ENCODE measurements at places on chromosomes 2 and 18. TPM values are rescaled to one million over a fixed set of nuclear protein-coding genes. Genes with fewer than 3 reads are reported as not detected.

The KCTD18 gene
- 21.5 TPM for total RNA-seq

GRCh38 chr2:172655838-172656573, 79.6 kb upstream of the RAPGEF4 start:
- no peaks in the 10 kb centered on the region for H3K36me3 ChIP-seq
- H3K4me1 ChIP-seq = no peaks in the 10 kb centered on the region
- DNase-seq = no peak
- no peaks in the 10 kb centered on the region for H3K27me3 ChIP-seq

The CABYR gene
- total RNA-seq = 3.6 TPM

DNA sequence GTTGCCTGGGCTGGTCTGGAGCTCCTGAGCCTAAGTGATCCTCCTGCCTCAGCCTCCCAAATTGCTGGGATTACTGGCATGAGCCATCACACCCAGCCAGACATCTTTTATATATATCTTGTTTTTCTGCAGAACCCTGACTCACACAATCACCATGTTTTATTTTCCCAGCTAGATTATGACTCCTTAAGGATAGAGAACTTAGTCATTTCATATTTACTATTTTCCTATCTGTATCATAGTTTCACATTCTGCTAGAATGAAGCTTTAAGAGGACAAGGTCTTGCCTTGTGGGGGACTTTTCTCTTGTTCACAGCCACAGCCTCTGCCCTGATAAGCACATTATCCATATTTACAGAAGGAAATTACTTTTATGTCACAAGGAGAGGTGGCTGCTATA, 73.9 kb downstream of the LBH start:
- no peak for DNase-seq
- H3K27me3 ChIP-seq = no peaks in the 10 kb centered on the region
- peaks cover 2% of the 10 kb centered on the region for H3K36me3 ChIP-seq
- no peak overlapping the region for H3K4me3 ChIP-seq
- H3K4me1 ChIP-seq = peaks cover 10% of the 10 kb centered on the region

DNA sequence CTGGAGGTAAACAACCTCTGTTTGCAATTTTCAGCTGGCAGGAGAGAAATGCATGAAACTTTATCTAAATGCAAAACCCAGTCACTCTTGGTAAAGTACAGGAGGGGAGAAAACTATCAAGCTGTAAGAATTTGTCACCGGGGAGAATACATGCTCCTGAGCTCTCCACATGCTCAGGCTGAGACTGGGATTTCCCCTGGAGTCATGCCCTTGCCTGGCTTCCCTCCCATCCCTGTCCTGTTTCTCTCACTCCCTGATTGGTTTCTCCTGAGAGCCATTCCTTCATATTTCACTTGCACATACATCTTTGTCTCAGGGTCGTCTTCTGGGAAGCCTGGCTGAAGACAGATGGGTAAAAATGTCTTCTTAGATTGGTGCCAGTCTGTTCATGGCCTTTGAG, 52.9 kb upstream of the SPATS2L start:
- H3K4me3 ChIP-seq = no peak overlapping the region
- H3K4me1 ChIP-seq = no peaks in the 10 kb centered on the region
- DNase-seq = no peak
- H3K27ac ChIP-seq = no peak overlapping the region
- no peaks in the 10 kb centered on the region for H3K36me3 ChIP-seq
- H3K27me3 ChIP-seq = peaks cover 11% of the 10 kb centered on the region

DNA sequence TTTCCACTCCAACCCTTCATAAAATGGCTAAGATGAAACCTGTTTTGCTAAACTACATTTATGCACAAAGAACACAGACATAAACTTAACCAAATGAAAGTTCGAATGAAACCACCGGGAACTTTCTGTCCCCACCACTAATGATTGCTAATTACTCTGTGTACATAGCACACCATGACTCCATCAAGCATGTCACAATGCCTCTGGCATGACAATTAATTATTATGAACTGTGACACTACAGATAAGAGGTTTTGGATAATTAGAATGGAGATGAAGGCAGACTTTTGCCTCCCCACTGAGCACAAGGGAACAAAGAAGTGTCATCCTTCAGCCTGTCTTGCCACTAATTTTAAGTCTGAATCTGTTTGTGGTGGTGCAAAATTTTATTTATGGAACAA, 1.5 kb downstream of the DAPL1 start:
- no peak overlapping the region for H3K27ac ChIP-seq
- peaks cover 17% of the 10 kb centered on the region for H3K27me3 ChIP-seq
- no peak for DNase-seq
- H3K4me1 ChIP-seq = no peaks in the 10 kb centered on the region

GRCh38 chr18:61108706-61109105, 224.5 kb upstream of the CDH20 start:
- no peak for DNase-seq
- H3K4me3 ChIP-seq = no peak overlapping the region
- H3K36me3 ChIP-seq = no peaks in the 10 kb centered on the region
- no peaks in the 10 kb centered on the region for H3K4me1 ChIP-seq

DNA sequence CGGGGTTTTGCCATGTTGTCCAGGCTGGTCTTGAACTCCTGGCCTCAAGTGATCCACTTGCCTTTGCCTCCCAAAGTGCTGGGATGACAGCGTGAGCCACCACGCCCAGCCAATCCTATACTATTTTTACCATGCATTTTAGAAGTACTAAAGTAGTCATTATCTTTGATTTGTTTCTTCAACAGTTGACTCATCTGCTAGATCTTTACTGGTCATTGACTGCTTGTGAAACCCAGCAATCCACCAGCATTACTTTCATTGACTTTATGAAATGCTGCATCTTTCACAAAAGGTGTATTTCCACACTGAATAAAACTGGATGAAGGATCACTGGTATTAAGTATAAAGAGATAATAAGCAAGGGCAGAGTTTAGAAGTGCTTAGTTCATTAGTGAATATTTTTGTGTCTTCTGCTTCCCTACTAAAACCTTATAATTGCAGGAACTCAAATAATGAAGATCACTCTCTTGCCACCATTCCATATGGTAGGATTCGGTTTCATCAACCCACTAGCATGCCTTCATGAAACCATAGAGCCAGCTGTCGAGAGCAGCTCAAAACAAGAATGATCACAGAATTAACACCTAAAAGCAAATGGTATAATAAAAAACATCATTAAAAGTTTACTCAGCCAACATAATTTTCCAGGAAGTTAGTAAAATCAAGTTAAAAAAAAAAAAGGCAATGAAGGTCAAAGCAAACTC, 33.1 kb downstream of the IRS1 start:
- H3K27ac ChIP-seq = no peak overlapping the region
- peaks cover 5% of the 10 kb centered on the region for H3K4me1 ChIP-seq
- no peak for DNase-seq
- peaks cover 13% of the 10 kb centered on the region for H3K36me3 ChIP-seq
- H3K4me3 ChIP-seq = no peak overlapping the region
- no peaks in the 10 kb centered on the region for H3K27me3 ChIP-seq

DNA sequence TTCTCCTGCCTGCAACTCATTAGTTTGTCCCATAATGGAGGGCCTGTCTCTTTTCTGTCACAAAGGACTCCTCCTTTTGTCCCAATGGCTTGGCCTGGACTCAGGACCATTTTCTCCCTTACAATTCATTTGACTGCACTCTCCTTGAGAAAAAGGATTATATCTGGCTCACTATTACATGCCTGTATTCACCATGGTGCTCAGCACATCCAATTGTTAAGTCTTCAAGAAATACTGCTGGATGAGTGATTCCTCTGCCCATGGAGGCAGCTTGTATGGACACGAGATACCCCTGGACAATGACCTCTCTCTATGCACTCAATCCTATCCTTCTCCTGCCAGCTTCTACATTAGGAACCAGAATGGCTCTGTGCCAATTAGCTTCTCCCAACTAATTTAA, 47.0 kb downstream of the CHST9 start:
- H3K4me3 ChIP-seq = no peak overlapping the region
- DNase-seq = no peak
- no peaks in the 10 kb centered on the region for H3K36me3 ChIP-seq
- no peaks in the 10 kb centered on the region for H3K27me3 ChIP-seq
- H3K27ac ChIP-seq = no peak overlapping the region
- H3K4me1 ChIP-seq = no peaks in the 10 kb centered on the region

GRCh38 chr18:9343577-9343976, 9.0 kb downstream of the TWSG1 start:
- H3K4me3 ChIP-seq = no peak overlapping the region
- no peak overlapping the region for H3K27ac ChIP-seq
- no peak for DNase-seq
- H3K4me1 ChIP-seq = peaks cover 10% of the 10 kb centered on the region
- H3K36me3 ChIP-seq = peaks cover 38% of the 10 kb centered on the region
- no peaks in the 10 kb centered on the region for H3K27me3 ChIP-seq

- no peaks in the 10 kb centered on the region for H3K36me3 ChIP-seq
- peaks cover 28% of the 10 kb centered on the region for H3K27me3 ChIP-seq
- peaks cover 5% of the 10 kb centered on the region for H3K4me1 ChIP-seq
- no peak for DNase-seq
- no peak overlapping the region for H3K4me3 ChIP-seq
- H3K27ac ChIP-seq = peak overlapping the region; percentile 9
These were observed 101.0 kb downstream of the VIT start for GRCh38 chr2:36797324-36798070.

The SERPINB7 gene
- not detected for total RNA-seq

The ERBB4 gene
- not detected for total RNA-seq

The ZNF892 gene
- total RNA-seq = 4.4 TPM

DNA sequence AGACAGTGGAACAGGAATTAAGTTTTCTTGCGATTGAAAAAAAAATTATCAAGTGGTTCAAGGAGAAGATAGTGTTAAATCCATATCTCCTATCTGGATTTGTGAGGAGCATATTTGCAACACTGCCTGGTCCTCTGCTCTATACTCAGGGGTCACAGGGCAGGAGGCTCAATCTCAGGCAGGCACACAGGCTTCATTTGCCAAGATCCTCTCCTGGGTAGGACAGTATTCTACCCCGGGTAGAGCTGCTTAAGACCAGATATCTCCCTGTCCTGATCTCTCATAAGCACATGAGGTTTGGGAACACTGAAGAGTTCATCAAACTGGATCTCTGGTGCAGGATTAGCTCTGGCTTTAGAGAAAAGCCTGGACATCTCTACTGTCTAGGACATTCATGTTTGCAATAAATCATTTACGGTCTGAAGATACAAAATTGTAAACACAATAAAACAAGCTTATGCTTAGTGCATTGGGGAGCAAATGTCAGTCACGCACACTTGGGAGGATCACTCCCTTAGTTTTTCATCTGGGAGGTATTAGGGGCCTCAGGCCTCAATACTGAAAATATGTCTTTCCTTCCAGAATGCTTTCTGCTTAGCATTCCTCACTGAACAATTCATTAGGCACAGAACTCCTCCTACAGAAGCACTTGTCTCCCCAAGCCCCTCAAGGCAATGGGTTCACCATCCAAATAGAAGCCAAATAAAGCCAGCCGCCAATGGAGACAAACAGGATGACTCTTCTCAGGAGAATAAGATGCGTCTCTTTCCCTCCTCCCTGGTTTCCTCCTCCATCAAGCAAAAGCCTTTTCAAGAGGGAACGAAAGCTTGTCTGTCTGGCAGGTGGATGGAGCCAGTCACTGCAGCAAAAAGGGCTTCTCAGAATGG, 34.1 kb upstream of the LCLAT1 start:
- no peak overlapping the region for H3K27ac ChIP-seq
- H3K27me3 ChIP-seq = no peaks in the 10 kb centered on the region
- no peaks in the 10 kb centered on the region for H3K36me3 ChIP-seq
- H3K4me1 ChIP-seq = peaks cover 21% of the 10 kb centered on the region
- H3K4me3 ChIP-seq = no peak overlapping the region

- no peaks in the 10 kb centered on the region for H3K27me3 ChIP-seq
- no peak overlapping the region for H3K4me3 ChIP-seq
These were observed 250.3 kb downstream of the AGAP1 start for GRCh38 chr2:235744161-235744560.

GRCh38 chr2:185583058-185583816, 155.4 kb upstream of the FSIP2 start:
- H3K27ac ChIP-seq = no peak overlapping the region
- no peaks in the 10 kb centered on the region for H3K27me3 ChIP-seq
- H3K36me3 ChIP-seq = no peaks in the 10 kb centered on the region
- H3K4me1 ChIP-seq = no peaks in the 10 kb centered on the region

DNA sequence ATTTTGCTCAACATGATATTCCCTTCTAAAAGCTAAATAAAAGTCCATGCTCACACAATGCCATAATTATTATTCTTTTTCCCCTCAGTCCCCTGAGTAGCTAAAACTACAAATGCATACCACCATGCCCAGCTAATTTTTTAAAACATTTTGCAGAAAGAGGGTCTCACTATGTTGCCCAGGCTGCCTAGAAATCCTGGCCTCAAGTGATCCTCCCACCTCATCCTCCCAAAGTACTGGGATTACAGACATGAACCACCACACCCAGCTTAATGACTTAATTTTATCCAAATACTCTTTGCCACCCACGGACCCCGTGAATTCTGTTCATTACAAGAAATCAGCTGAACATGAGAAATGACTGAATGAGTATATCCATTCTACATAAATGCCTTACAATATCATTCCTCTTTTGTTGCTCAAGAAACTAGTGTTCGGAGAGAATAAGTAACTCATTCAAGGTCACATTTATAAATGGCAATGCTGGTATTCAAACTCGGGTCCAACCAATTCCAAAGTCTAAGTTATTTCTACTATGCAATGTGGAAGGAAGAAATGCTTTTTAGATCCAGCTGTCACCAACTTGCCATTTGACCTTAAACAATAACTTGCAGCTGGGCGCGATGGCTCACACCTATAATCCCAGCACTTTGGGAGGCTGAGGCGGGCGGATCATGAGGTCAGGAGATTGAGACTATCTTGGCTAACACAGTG, 59.8 kb downstream of the NOL10 start:
- H3K27ac ChIP-seq = no peak overlapping the region
- no peaks in the 10 kb centered on the region for H3K27me3 ChIP-seq
- H3K4me1 ChIP-seq = no peaks in the 10 kb centered on the region

GRCh38 chr2:147227313-147227712, 617.5 kb upstream of the ACVR2A start:
- H3K36me3 ChIP-seq = no peaks in the 10 kb centered on the region
- peaks cover 2% of the 10 kb centered on the region for H3K27me3 ChIP-seq
- H3K4me1 ChIP-seq = no peaks in the 10 kb centered on the region
- H3K27ac ChIP-seq = no peak overlapping the region

DNA sequence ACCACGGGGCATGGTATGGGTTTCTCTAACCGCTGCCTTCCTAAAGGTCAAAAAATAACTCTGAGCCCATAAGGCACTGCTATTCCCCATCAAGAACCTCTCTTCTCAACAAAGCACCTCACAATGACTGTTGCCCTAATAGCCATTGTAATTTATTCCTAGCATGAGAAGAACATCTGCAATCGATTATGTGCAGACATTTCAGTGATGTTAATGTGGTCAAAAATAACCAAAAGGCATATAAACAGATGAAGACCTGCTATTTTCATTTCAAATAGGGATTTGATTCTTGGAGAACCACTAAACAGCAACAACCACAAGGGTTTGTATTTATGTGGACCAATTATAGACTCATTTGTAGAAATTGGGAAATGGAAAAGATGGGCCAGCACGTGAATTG, 356.6 kb downstream of the FBXO15 start:
- H3K27me3 ChIP-seq = peaks cover 2% of the 10 kb centered on the region
- DNase-seq = no peak
- H3K36me3 ChIP-seq = no peaks in the 10 kb centered on the region
- H3K4me3 ChIP-seq = no peak overlapping the region
- H3K4me1 ChIP-seq = no peaks in the 10 kb centered on the region
- H3K27ac ChIP-seq = no peak overlapping the region
